Amniotic epithelial cell (primary cell): ENCODE measurements at places on chromosomes 4 and X.
A peak's percentile ranks its signal among the peaks of the same experiment; 100 is the strongest.

DNA sequence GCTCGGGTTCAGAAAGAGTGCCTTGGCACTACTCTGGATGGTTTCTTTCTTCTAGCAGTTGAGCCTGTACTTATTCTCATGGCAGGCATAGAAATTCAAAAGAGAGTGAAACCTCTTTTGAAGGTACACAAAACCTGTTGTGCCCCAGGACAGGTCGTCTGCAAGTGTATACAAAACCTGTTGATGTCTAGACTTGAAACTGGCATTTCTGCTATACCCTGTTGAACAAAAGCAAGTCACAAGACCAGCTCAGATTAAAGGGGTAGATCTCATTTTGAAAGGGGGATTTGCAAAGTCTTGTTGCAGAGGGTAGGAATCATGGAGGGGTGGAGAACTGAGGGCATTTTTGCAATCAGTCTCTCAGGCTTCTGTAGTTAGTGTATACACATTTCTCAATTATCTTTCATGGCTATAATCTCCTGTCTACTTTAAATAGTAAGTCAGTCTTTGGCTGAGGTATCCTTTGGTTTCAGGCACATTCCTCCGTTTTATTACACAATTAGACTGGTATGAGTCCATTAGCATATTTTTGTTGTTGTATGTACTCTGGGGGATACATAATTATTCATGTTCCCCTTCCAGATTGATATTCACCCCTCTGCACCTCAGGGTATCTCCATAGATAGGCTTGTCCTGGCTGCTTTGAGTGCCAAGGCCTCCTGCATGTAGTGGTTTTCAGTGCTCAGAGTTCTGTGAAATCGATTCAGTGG lies 251.4 kb downstream of the DTHD1 start:
- DNase-seq, result no peak

GRCh38 chrX:30941898-30942297 lies 52.8 kb upstream of the TAB3 start:
- DNase-seq, result no peak

GRCh38 chr4:39308611-39309010 lies 57.6 kb downstream of the RFC1 start:
- DNase-seq, result no peak

GRCh38 chrX:16547644-16548043 lies 102.3 kb upstream of the S100G start:
- DNase-seq, result no peak

GRCh38 chr4:164571593-164572390 lies 182.1 kb upstream of the SMIM31 start:
- DNase-seq, result peak; percentile 44

- peak; percentile 1 for DNase-seq
These were observed 114.3 kb upstream of the TEX13C start for GRCh38 chrX:125205133-125205917.

DNA sequence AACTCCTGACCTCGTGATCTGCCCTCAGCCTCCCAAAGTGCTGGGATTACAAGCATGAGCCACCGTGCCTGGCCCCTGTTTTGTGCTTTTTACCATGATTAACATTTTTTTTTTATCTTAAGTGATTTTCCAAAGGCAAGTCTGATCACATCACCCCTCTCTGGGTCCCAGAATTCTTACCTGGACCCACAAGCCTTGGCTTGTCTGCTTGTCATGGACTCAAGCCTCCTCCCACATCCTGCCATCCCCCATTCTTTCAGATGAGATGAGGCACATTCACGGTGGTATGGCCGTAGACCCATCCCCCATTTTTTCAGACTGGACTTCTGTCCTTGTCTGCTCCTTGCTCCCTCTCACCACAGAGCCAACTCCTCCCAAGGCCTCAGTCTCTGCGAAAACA lies 55.3 kb downstream of the APLN start:
- DNase-seq, result no peak

DNA sequence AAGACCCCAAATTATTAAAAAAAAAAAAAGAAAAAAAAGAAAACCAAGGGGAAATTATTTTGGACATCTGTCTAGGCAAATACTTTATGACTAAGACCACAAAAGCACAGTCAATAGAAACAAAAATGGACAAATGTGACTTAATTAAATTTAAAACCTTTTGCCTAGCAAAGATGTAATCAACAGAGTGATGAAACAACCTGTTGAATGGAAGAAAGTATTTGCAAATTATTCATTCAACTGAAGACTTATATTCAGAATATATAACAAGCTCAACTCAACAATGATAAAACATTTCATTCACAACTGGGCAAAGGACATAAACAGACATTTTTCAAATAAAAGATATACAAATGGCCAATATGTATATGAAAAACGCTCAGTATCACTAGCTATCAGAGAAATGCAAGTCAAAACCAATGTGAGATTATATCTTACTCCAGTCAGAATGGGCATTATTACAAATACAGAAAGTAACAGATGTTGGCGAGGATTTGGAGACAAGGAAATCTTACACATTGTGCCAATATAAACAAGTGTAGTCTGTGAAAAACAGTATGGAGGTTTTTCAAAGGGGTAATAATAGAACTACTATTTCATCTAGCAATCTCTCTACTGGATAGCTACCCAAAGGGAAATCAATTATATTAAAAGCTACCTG lies 67.1 kb downstream of the FAAH2 start:
- no peak for DNase-seq

DNA sequence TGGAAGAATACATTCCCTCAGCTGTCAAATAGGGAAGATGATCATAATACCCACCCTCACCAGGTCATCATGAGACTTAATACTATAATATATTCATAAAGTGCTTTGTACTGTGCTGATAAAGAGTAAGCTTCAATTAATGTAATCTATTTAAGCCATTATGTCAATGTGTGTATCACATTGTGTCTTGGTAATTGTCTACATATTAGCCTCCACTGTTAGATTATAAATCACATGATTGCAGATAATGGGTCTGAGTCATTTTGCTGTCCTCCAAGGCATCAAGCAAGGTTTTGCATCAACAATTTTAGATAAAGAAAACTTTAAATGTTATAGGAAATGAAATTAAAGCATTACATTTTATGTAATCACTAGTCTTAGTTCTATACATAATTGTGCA lies 45.2 kb upstream of the CEP135 start:
- peak; percentile 47 for DNase-seq

DNA sequence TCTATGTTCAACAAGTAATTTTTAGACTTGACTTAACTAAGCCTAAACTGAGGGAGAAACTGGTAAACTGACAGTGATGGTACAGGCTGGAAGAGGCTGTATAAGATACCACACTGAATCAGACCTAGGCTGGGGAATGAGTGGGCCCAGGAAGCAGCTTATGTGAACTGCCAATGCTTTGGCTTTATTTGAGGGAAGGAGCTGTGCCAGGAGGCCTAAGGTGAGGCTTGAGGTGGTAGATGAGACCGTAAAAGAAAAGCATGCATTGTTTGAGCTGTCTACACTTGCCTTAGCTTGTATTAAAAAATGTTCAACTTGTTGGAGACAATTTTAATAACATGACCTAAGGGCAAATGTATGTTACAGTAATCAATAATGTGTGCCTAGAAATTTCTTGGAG lies 96.2 kb downstream of the RS1 start:
- DNase-seq, result no peak

DNA sequence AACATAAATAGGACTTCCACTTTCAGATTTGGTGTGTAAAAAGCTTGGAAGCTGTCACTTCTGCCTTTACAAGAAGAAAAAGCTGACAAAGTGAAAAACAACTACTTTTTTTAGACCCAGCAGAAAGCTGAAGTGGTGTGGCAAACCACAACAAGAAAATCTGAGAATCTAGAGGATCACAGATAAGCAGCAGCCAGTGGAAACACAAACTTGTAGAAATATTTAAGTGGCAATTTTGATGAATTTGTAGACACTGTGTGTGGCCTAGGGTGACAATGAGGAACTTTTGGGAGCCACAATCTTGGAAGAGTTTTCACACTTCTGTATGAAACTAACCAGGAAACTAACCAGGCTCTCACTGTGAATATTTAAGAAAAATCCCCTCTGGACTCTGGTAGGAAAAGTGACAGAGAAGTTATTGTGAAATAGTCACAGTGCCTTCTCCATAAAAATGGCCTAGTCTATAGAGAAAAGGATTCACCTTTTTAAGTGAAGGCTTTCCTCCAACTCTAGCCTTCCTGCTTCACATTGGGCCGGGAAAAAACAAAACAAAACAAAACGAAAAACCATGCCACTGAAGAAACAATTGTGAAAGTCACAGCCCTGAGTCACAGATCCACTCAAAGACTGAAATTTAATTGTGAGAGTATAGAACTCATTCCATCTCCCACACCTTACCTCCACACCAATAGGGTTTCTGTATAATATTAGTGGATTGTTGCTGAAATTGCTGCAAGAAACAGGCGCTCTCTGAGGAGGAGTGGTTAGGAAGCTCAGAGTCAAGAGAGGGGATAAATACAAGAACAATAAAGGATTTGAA lies 26.7 kb upstream of the GUCY1A1 start:
- DNase-seq, result peak; percentile 11

- peak; percentile 53 for DNase-seq
These were observed 143.9 kb downstream of the BCOR start for GRCh38 chrX:39953879-39954278.

DNA sequence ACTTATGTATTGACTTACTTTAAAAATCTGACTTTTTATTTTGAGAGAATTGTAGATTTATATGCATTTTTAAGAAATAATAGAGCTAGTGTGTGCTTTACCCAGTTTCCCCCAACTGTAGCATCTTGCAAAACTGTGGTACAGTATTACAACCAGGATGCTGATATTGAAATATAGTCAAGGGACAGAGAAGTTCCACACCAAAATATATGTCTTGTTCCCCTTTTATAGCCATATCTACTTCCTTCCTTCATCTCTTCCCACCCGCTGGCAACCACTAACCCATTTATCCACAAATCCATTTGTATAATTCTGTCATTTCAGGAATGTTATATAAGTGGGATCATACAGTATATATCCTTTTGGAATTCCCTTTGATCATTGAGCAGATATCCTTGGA lies 16.8 kb downstream of the KDM6A start:
- DNase-seq, result no peak

DNA sequence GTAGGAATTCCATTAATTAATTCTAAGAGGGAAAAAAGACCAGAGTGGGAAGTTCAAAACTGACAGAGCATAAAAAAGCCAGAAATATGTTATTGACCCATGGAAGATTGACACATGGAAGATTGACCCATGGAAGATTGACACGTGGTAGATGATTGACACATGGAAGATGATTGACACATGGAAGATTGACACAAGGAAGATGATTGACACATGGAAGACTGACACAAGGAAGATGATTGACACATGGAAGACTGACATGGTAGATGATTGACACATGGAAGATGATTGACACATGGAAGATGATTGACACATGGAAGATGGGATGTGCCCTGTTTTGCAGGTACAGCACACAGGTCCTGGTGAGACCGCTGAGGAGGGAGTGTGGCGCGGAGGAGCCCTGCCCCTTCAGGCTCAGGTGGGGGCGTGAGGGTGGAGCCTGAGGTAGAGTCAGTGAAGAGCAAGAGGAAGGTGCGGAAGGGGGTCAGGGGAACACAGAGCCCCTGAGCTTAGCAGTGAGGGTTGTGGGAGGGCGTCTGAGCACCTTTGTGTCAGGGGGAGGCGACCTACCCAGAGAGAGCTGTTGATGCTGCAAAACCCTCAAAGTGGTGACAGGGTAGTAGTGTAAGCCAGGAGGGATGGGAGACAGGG lies 15.8 kb upstream of the PDE6B start:
- DNase-seq, result no peak

- no peak for DNase-seq
These were observed 25.9 kb upstream of the PRDM5 start for GRCh38 chr4:120948382-120948781.

GRCh38 chr4:7166981-7167700 lies 25.2 kb upstream of the SORCS2 start:
- DNase-seq, result no peak

GRCh38 chr4:124737619-124738018 lies 25.1 kb upstream of the ANKRD50 start:
- no peak for DNase-seq

DNA sequence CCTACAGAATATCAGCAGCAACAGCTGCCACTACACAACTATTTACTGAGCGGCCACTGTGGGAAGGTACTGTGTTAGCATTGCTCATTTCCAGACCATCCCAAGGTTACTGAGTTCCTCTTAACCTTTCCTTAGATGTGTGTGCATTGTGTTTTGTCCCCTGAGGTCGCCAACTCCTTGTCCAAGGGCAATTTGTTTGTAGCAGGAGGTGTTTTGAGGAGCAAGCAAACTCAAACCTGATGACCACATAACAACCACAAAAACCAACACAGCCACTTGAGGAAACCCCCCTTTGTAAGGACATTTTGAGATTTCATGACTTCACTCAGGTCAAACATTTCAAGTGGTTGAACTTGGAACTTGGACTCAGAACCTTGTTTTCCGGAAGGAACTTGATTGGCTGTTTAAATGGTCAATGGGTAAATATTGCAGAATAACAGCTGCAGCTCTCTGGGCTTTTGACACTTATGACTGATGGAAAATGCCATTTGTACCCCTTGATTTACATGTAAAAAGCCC lies 122.3 kb downstream of the MID1IP1 start:
- no peak for DNase-seq

DNA sequence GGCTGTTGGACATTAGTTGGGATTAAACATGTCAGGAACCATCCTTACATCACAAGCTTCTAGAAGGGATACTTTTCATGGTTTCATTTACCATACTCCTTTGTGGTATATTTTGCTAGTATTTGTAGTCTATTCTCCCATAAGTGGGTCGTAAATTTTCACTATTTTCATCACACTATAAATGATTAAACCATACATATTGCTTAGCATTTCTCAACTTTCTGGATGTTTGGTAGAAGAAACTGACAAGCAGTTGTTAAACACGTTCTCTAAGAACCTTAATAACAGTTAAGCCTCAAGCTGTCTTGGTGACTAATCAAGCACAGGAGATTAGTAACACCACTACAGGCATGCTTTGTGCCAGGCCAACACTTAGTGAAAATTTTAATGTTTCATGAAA lies 375.5 kb downstream of the NAF1 start:
- DNase-seq, result peak; percentile 0

GRCh38 chr4:8228319-8229250 lies 29.5 kb downstream of the SH3TC1 start:
- peak; percentile 92 for DNase-seq

GRCh38 chr4:147580396-147580795 lies 36.8 kb upstream of the TMEM184C start:
- peak; percentile 44 for DNase-seq

GRCh38 chr4:79495447-79495846 lies 87.4 kb upstream of the GK2 start:
- DNase-seq, result no peak

GRCh38 chrX:110442635-110443034 lies 84.0 kb downstream of the RTL9 start:
- DNase-seq, result peak; percentile 42

- DNase-seq, result no peak
These were observed 341.8 kb upstream of the GALNT7 start for GRCh38 chr4:172826861-172827260.

DNA sequence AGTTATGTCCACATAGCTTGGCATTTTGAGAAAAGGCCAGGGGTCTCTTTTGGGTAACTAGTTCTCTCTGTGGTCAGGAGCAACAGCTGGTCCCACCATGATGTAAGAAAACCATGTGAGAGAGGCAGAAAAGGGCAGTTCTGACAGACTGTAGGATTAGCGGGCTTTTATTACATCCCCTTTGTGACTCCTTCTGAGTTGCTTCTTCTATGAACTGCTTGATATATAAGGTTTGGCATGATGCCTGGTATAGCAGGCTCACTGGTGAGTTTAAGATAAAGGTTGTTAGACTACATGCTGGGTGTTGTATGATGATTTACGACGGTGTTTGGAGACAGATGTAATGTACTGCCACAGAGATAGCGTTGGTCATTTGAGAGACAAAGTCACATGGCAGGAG lies 2308.1 kb upstream of the AGA start:
- DNase-seq, result no peak

- DNase-seq, result no peak
These were observed 16.9 kb upstream of the TMEM271 start for GRCh38 chr4:592825-593520.
